NCI-H1048 (cell line): ENCODE measurements at places on chromosomes 7 and 10.
A peak's percentile ranks its signal among the peaks of the same experiment; 100 is the strongest.

DNA sequence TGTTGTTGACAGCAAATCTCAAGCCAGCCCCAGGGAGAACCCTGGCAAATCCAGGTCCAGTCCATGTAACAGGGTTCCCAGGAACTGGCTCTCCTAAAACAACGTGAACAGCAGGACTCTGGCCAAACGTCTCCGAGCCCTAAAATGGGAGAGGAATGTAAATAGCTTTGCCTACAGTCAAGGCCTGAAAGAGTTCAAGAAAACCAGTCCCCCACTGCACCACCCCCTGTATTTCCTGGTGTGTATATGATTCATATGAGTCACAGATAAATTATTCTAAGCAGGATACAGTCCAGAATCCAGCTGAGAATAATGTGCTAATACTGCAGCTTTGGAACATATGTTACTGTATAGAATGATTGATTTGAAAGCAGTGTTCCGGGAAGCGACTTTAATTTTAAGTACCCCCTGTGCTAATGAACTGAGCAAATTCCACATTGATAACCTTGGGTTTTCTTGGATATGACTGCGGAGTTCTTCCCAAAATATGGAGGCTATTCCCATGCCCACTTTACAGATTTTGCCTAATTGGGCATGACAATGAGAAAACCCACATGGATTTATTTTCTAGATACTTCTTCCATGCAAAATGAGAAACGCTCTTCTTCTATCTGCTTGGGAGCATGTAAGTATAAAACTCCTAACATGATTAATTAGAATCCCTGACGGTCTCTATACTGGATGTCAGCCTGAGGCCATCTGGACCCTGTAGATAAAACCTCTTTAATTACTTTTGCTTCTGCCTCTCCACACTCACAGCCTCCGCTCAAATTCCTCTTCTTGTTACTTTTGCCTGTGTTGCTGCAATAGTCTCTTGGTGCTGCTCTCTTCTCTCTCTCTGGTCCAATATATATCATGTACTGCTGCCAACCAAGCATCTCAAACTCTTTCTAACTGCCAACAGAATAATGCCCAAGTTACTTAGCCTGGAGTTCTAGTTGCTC lies 50.2 kb downstream of the LAMB4 start:
- DNase-seq = no peak

DNA sequence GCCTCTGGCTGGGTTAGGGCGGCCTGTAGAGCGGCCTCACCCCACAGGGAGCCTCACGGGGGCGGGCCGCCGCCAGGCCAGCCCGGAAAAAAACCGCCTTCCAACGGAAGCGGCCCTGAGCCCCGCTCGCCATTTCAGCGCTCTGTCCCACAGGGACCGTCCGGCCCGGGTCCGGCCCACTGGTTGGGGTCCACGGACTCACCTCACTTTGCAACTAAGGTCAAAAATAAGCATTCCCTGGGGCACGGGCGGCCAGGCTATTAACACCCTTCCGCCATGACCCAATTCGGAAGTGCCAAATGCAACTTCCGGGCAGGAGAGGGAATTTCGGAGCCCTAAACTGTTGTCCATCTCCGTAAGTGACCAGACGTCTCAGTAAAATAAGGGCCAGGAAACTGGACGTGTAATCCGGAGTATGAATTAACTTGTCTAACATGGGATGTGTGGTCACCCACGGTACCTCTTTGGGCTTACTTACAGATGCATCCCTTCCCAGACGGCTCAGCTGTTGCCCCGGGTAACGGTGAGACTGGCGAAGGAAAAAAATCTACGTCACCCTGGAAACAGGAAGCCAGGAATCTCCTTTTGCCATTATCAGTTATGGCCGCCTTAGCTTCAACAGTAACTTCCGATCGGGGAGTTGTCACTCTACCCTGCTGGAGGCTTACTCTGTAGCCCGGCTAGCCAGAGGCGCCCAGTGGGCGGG lies at the start of gene BBIP1:
Gene BBIP1 (minus strand): TSS at position 538 of the 706 bp plus-strand sequence. CDS start 1,023 bp downstream, outside the sequence.
- DNase-seq = peak; percentile 99

DNA sequence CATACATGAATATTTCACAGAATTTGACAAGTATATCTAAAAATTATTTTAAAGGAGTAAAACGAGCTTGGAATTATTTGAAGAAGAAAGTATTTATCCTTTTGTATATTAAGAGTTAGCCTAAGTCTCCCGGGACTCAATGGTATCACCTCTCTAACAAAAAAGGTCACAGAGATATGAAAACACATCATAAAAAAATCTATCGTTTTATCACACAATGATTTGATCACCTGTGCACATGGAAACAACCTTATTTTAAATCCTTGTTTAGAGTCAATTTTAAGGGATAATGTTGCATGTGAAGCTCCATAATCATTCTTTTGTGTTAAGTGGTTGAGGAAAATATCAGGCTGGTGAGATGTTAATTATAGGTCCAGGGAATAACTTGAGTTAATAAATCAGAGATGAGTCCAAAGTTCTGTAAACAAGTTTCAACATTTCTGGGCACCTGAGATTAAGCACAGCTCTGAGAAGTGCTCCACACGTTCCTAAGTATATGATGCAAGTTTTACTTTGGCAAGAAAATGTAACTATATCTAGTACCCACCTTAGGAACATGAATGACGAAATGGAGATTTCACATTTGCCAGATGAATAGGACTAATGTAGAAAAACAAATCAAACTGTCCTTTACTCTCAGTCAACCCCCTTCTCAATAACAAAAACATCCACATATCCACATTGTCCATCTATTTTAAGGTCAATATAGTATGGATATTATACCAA lies 148.5 kb upstream of the AKR1E2 start:
- no peak for DNase-seq

DNA sequence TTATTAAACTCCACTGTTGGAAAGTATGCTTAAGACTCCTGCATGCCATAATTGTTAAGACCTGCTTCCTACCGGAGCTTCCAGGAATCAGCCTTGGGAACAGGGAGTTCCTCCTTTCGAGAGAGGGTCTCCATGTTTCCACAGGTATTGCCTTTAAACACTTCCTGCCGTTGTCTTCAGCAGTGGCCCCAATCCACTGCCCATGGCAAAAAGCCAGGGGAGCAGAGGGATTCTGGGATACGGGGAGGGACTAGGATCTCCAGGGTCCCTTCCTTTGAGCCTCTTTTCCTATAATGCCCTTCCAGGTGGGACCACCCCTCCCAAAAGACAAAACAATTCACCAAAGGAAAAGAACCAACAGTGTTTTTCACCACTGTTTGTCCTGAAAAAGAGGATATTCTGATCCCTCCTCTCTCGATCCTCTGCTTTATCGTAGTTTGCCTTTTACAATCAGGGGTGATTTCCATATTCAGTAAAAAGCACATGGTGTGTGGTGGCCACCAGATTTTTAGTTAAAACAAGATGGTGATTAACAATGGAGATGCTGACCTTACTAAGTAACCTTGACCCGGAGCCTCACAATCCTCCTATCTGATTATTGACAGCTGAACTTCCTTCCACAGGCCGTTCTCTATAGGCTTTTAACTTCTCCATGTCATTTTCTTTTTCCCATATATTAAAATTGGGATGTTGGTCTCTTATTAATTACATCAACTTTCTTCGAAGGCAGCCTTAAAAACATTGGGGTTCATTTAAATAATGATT lies 36.0 kb downstream of the LRRC72 start:
- DNase-seq = no peak

GRCh38 chr10:47077941-47078340 lies 166.7 kb downstream of the PTPN20 start:
- DNase-seq = no peak

DNA sequence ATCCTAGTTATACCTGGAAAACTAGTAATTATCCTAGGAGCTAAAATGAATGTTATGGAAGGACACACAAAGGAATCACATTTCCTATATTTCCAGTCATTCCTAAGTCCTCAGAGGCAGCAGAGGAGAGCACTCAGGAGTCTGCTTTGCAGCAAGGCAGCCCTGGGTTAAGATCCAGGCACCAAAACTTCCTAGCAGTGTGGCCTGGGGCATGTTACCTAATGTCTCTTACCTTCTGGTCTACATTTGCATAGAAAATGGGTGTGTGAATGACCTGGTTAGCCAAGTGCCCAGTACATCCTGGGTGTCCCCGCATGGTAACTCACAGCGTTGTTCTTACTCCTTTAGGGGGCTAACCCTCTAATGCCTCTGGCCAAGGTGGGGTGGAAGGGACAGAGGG lies 135.9 kb downstream of the TAX1BP1 start:
- DNase-seq = no peak

- peak; percentile 57 for DNase-seq
These were observed 56.7 kb downstream of the IDE start for GRCh38 chr10:92517034-92517655.

- DNase-seq = no peak
These were observed 97.0 kb upstream of the ODAD2 start for GRCh38 chr10:28095791-28096378.

DNA sequence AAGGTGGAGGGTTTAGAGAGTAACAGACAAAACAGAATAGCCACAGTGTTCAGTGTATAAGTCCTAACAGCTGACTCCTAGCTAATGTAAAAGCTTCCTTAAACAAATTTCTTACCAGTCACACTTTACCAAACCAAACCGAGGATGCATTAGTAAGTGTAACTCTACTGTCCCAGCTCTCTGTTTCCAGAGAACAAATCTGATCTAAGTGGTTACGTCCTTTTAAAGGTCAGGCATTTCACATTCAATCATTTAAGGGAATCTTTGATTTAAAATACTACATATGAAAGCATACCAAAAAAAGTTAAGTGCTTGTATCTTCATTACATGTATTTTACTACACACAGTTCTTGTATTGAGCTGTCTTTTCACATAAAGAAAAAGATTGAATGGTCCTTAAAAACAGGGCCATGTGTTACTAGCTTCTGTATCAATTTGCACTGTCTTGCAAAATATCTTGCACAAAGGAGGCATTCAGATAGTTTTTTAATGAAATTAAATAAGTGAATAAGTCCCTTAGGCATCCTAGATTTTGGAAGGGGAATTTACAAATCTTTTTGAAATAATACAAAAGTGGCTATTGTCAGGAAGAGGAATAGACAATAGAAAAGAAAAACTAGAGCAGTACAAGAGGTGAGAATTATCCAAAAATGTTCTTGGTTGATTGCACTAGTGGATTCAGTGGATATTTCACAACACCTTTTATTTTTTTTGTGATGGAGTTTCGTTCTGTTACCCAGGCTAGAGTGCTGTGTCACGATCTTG lies 58.4 kb upstream of the SPOCK2 start:
- no peak for DNase-seq

DNA sequence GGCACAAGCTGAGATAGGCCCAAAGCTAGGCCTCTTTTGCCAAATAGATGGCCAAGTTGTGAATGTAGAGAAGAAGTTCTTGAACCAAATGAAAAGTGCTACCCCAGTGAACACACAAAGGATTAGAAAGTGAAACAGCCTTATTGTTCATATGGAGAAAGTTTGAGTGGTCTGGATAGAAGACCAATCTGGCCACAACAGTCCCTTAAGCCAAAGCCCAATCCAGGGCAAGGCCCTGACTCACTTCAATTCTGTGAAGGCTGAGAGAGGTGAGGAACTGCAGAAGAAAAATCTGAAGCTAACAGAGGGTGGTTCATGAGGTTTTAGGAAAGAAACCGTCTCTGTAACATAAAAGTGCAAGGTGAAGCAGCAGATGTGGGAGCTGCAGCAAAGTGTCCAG lies 18.7 kb upstream of the ATP6V0A4 start:
- no peak for DNase-seq

DNA sequence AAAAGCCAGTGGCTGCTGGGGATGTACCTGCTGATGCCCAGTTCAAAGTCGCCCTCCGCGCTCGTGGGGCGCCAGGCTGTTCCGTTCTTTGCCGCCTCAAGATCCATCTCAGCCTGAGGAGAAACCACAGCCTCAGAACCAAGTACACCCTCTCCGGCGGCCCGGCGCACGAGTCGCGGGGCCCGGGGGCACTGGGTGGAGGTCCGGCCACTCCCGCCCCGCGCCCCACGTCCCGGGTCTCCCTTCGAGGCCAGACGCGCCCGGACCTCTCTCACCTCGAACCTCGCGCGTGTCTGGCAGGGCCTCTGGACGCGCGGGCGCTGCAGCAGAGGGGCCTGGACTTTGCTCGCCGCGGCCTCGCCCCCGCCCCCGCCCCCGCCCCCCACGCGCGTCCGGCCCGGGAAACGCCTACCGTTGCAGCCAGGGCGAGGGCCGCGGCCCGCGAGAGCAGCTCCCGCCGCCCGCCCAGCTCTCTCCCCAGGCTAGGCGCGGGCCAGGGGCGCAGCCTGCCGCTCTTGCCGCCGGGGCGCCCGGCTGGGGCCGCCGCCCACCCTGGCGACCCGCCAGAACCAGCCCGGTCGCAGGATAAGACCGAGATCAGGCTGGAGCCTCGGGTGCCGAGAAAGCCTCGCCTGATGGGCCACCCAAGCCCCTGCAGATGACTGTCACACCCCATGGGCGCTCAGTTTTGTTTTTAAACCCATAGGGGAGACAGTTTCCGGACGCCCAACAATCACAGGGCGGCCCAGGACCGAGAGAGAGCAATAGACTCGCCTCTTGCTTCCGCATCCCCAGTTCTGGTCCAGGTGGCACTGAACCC lies at the start of gene ABCB4:
Gene ABCB4 (minus strand): TSS at position 322 of the 820 bp plus-strand sequence. CDS start 215 bp downstream, at position 107.
- no peak for DNase-seq

DNA sequence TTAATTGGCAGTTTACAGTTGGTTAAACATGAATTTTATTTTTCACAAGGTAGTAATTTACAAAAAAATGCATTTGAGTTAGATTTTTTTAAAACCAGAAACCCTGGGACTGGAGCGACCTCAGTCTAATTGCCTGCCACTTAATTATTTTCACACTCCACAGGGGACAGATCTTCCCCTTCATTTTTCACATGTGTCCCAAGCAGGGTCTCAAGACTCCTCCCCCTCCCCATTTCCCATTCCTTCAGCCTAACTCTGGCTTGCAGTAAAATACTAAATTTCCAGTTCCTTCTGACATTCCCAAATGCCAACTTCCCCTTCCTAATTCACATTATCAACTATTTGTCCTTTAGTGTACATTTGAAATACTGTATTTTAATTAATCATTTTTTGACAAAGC lies 948 bp downstream of the ZNF138 start:
- DNase-seq = no peak

GRCh38 chr7:46153951-46154787 lies 233.1 kb upstream of the IGFBP3 start:
- no peak for DNase-seq

- no peak for DNase-seq
These were observed 73.7 kb downstream of the TYW1B start for GRCh38 chr7:72754312-72754711.

DNA sequence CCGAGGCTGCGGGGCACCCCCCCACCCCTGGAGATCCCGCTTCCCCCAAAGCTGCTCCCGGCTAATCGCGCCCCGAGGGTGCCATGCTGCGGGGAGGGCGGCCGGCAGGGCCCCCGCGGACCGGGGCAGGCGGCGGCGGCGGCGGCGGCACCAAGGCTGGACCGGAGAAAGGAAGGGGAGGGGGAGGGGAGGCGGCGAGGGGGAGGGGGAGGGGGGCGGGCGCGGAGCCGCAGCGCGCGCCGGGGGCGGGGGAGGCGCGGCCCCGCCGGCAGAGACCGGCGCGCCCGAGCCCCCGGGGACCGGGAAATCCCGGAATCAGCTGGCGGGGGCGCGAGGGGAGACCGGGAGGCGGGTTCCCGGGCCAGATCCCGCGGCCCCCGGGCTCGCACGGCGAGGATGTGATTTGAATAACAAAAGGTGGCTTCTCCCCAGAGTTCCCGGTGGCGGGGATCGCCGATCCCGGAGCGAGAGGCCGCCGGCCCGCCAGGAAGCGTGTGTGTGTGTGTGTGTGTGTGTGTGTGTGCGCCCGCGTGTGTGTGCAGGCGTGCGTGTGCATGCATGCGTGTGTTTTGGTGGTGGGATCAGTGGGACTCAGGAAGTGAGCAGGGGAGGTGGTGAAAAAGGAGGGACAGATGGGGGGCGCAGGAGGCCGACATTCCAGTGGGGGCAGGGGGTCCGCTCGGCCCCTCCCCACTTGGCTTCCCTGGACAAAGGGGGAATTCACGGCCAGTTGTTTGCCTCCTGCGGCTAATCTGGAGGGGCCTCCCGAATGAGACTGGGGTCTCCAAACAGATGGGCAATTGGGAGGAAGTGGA lies 99.5 kb downstream of the HIP1 start:
- no peak for DNase-seq
